ENCODE measurements at places on chromosomes 1 and 21.

DNA sequence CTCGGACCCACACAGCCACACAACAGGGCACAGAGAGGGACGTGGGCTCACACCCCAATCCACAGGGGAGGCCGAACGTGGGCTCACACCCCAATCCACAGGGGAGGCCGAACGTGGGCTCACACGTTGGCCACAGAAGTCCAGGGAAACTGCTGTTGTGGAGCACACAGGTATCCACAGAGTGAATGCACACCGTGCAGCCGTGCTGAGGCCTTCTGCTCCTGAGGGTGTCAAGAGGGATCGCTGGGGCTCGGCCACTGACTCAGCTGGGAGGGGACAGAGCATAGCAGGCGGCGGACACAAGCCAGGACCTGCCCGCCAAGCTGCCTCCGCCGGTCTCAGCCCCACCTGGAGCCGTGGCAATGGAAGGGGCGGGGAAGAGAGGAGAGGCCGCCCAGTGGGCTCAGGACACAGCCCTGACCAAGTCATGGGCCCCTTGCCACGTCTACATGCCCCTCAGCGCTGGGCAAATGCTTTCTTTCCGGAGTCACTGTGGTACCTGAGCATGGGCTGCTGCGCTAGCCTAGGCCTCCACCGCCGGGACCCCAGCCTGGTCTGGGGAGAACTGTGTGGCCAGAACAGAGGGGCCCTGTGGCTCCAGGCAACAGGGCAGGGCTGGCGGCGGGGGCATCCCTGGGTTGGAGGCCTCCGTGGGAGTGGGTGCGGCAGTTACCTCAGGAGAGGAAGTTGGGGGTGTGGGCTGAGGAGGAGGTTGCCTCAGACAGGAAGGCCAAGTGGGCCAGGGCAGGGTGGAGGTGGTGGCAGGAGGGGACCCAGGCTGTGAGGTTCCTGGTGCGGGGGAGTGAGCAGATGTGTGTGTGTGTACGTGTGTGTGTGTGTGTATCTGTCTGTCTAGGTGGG, 1.2 kb downstream of the SYTL1 start:
- no peak for DNase-seq

DNA sequence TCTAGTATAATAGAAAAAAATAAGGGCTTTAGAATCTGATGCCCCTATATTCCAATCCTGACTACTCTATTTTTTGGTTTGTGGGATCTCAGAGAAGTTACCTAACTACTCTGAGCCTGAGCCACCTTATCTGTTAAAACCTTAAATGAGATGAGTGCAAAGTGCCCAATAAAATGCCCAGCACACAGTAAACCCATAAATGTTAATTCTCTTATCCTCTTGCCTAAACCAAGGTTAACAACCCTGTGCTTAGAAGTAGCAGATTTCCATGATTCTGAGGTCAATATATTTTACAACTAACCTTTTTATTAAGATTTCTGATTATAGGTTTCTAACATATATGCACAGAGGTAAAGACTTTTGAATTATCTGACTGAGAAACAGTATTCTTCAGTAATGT, 35.8 kb downstream of the DOCK7 start:
- DNase-seq, result no peak

DNA sequence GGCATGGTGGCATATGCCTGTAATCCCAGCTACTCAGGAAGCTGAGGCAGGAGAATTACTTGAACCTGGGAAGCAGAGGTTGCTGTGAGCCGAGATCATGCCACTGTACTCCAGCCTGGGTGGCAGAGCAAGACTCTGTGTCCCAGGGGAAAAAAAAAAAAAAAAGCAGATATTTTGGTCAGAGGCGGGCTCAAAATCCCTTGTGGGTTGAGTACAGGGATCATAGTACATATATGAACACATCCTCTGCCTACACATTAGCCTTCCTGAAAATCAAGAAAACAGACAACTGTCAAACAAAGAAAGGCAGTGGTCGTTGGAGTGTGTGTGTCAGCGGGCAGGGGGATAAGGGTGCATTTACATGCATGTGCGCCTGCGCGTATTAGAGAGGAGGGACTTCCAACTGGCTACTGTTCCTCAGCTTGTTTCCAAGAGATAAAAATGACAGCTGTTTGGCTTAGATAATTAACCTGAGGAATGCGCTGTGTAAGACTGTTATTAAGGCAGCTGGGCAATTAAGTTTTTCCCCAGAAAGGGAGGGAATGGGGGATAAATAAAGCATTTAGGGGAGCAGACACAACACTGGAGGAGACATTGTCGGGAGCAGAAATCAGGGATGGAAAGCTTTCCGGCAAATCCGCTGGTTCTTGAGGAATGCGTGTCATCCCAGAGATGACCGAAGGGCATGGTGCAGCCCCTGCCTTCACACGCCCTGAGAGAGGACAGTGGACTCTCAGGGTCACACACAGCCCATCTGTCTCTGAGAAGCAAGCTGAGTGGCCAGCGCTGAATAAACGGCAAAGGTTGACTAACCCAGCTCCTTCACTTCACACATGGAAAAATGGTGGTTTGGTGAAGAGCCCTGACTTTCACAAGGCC, 6.4 kb downstream of the LAMB3 start:
- DNase-seq, result peak; percentile 86

GRCh38 chr21:14453339-14454015, 70.5 kb upstream of the HSPA13 start:
- DNase-seq, result no peak

- no peak for DNase-seq
Measured at GRCh38 chr1:30708361-30708728, 15.0 kb downstream of the MATN1 start.

- peak; percentile 34 for DNase-seq
Measured at GRCh38 chr1:116538544-116538943, 32.3 kb downstream of the CD58 start.

- DNase-seq, result no peak
Measured at GRCh38 chr1:164803366-164803765, 244.4 kb downstream of the PBX1 start.

GRCh38 chr1:32981003-32981901, 16.6 kb upstream of the RNF19B start:
- no peak for DNase-seq

GRCh38 chr1:5707566-5708345, 284.5 kb downstream of the NPHP4 start:
- DNase-seq, result no peak

DNA sequence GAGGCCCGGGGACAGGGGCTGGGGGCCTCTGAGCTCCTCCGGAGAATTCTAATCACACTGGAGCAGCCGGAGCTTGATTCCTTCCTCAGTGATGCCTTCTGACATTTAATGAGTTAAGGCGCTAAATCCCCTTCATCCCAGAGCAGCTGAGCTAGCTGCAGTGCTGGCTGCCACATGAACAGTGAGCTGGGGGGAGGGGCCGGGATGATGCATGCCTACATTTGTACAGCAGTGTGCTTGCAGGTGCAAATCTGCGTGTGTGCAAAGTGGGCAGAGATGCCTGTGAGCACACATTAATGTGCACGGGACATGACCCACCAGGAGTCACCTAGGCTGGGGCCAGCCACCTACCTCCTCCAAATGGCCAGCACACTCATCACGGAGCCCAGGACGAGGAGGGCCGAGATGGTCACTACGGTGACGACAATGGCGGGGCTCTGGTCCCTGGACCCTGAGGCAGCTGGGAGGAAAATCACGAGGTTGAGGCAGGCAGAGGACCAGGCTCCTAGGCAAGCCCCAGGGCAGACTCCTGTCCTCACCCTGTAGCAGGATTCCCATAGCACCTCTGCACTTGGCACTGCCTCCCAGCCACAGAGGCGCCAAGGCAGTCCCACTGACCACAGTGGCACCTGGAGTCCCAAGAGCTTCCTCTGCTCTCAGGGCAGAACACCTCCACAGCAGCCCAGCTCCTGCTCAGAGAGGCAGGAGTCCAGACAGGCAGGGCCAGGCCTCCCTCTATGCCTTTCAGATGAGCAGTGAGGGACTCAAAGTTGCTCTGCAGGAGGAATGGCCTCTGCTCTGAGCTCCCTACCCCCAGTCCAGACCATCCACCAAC, 34.7 kb downstream of the CDCA8 start:
- DNase-seq, result no peak

GRCh38 chr1:94281361-94282142, 44.2 kb upstream of the ARHGAP29 start:
- DNase-seq, result no peak

- DNase-seq, result no peak
Measured at GRCh38 chr1:36831186-36831810, 203.0 kb downstream of the GRIK3 start.

GRCh38 chr1:221961532-221962292, 219.8 kb upstream of the DUSP10 start:
- DNase-seq, result no peak

DNA sequence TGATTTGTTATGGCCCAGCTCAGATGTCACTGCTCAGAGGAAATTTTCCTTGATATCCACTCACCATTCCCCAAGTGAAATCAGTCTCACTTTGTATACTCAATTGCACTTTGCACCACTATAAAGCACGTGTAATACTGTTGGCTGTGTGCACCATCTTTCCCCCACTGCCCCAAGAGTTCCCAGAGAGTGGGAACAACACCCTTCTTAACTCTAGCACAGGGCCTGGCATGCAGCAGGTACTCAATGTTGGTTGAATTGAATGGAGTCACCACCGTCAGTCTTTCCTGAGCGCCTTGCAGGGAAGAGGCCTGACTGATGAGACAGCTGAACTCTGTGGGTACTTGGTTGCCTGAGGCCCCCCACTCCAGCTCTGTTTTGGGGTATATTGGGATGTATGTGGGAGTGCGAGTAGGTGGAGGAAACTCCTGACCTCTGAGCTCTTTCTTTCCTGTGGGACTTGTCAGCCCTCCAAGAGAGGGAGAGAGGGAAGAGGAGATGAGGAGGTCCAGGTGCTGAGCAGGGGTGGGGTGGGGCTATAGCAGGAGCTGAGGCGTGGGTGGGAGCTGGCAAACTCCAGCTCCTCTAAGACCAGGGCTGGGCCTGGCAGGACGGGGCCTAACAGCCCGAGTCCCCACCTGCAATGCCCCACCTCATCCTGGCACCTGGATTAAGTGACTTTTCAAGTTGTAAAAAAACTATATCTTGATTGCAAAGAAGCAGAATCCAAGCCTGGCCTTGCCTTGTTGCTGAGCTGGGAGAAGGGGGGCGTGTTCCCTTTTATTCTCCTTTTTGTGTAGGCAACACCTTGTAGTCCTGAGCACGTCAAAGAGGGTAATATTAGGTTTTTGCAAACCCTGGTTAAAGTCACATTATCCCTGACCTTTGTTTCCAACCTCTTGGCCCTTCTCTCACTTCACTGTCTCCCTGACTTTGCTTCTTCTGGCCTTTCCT, 19.4 kb upstream of the WASF2 start:
- DNase-seq, result no peak

DNA sequence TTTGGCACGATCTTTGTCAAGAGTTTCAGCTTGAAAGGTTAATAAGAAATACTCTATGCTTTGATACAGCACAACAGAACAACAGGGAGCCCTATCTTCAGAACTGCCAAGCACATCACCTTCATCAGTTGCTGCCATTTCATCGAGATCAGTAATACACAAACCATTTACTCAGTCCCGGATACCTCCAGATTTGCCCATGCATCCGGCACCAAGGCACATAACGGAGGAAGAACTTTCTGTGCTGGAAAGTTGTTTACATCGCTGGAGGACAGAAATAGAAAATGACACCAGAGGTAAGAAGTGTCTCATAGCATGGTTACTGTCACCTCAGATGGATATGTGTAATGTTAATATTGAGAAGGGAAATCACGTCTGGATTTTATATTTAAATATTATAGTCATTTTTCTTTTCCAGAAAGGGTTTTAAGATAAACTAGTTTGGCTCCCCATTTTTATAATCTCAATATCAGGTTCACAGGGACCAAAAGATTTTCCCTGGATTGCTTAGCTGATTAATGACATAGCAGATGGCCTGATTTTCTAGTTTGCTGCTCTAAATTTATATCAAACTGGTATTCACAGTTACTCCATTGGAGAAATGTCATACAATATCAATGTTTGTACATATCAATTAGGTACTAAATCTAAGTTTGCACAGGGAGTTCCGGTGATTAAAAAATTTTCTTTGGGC, 97.3 kb downstream of the USP25 start:
- no peak for DNase-seq

- peak; percentile 34 for DNase-seq
Measured at GRCh38 chr1:157277913-157278312, 139.7 kb upstream of the ETV3 start.

- no peak for DNase-seq
Measured at GRCh38 chr21:38660333-38661196, 145.2 kb upstream of the ETS2 start.

DNA sequence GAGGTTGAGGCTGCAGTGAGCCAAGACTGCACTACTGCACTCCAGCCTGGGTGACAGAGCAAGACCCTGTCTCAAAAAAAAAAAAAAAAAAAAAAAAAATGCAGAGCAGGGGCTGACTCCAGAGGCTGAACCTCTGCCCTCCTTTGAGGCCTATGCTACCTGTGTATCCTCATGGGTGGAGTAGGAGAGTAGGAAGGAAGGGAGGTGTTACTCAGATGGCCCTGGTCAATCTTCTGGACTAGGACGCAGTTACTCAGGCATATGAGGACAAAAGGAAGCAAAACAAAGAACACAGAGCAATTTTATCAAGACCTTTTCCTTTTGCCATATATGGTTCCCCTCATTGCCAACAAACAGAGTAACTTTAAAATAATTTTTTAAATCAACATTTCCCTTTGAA, 35.2 kb downstream of the TGFBR3 start:
- no peak for DNase-seq

GRCh38 chr1:19797827-19798226, 1.9 kb downstream of the TMCO4 start:
- no peak for DNase-seq

GRCh38 chr1:219965285-219966070, 37.1 kb upstream of the SLC30A10 start:
- DNase-seq, result no peak

GRCh38 chr1:87146538-87146937, 182.1 kb upstream of the LMO4 start:
- DNase-seq, result no peak

DNA sequence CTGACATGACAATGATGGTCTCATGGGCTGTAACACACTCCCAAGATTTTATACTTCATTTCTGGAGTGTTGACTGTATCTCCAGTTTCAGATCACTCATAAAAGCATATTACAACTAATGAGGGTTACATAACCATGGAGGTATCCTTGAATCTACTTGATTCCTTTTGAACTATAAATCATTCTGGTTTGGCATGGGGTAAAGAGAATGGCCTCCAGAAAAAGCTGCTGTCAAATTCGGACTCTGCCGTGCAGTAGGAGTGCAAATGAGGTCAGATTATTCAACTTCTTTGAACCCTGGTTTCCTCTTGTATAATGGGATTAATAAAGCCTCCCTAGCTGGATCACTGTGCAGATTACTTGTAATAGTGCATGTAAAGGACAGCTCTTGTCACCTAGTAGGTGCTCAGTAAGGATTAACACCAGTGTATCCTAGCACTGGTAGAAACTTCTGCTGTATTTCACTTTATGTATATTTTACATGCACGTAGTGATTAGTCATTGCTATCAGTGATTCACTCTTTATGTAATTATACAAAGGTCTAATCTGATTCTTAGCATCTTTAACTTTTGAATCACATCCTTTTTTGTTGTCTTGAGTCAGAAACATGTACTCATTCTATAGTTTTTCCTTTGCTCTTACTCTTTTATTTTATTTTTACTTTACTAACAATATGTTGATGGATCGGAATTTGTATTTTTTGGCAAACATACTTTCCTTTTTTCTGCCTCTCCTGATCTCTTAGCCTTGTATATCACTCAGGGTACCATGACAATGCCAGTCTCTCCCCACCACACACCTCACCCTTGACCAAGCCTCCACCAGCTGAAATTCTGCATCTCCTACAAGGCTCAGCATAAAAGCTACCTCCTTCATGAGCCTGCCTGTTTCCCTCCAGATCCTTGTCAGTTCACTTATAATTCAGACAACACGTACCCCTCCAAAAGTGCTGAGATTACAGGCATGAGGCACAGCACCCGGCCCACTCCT, 3.2 kb downstream of the LRRC8C start:
- no peak for DNase-seq

Data from hematopoietic multipotent progenitor cell treated with erythropoietin and hydrocortisone succinate and interleukin-3 and kit ligand, for 15 days (in vitro differentiated cells).